A375 (cell line): ENCODE measurements at places on chromosomes 1 and 21. TPM values are rescaled to one million over a fixed set of nuclear protein-coding genes. Genes with fewer than 3 reads are reported as not detected.

The S100A7 gene
- total RNA-seq, result not detected in 2 replicates

The MCM3AP gene
- 57.9 and 60.6 TPM in 2 replicates for total RNA-seq

The ACTA1 gene
- not detected in 2 replicates for total RNA-seq

The PLPP3 gene
- 8.4 and 9.6 TPM in 2 replicates for total RNA-seq

The PTPRC gene
- total RNA-seq, result not detected in 2 replicates

The BARHL2 gene
- total RNA-seq, result not detected in 2 replicates

The SMCP gene
- total RNA-seq, result not detected in 2 replicates

The KCNE2 gene
- not detected in 2 replicates for total RNA-seq

The RSPH1 gene
- total RNA-seq, result 0.08 and 0.11 TPM in 2 replicates

The ARHGEF10L gene
- 4.1 and 4.6 TPM in 2 replicates for total RNA-seq

The SHE gene
- 0.08 and 0.11 TPM in 2 replicates for total RNA-seq

The SPATA21 gene
- total RNA-seq, result not detected in 2 replicates

The MYOG gene
- not detected in 2 replicates for total RNA-seq

The DRAXIN gene
- total RNA-seq, result 0.04 TPM in 1 of 2 replicates, not detected in the other

The COL11A1 gene
- total RNA-seq, result 0.30 and 0.82 TPM in 2 replicates

The PRPF38A gene
- 32.0 and 33.9 TPM in 2 replicates for total RNA-seq

The RIPPLY3 gene
- total RNA-seq, result not detected in 2 replicates

The GPR37L1 gene
- total RNA-seq, result not detected in 2 replicates

The IRF2BP2 gene
- 52.1 and 65.7 TPM in 2 replicates for total RNA-seq

The UBE2U gene
- not detected in 2 replicates for total RNA-seq

The DCDC2B gene
- not detected in 2 replicates for total RNA-seq

The PRRX1 gene
- 28.9 and 34.6 TPM in 2 replicates for total RNA-seq

The IGSF21 gene
- total RNA-seq, result not detected in 2 replicates

The TTLL10 gene
- total RNA-seq, result not detected in 2 replicates

The SLC30A2 gene
- not detected in 2 replicates for total RNA-seq

The AMY2A gene
- not detected in 2 replicates for total RNA-seq

The PPIAL4G gene
- not detected in 2 replicates for total RNA-seq

The PRMT6 gene
- total RNA-seq, result 27.2 and 28.2 TPM in 2 replicates

The CTSE gene
- total RNA-seq, result not detected in 2 replicates

The COX20 gene
- 50.2 and 82.4 TPM in 2 replicates for total RNA-seq

The ASCL5 gene
- total RNA-seq, result not detected in 2 replicates

The CASQ1 gene
- not detected in 2 replicates for total RNA-seq

The TRNP1 gene
- total RNA-seq, result 49.2 and 52.2 TPM in 2 replicates

The KCND3 gene
- 0.11 TPM in 1 of 2 replicates, not detected in the other for total RNA-seq

The SPRR3 gene
- total RNA-seq, result not detected in 2 replicates

The RPTN gene
- not detected in 2 replicates for total RNA-seq

The CELF3 gene
- total RNA-seq, result not detected in 2 replicates

The FAM177B gene
- not detected in 2 replicates for total RNA-seq

The USP25 gene
- 13.9 and 19.0 TPM in 2 replicates for total RNA-seq

The KIRREL1 gene
- total RNA-seq, result 111 and 119 TPM in 2 replicates

The IL6R gene
- total RNA-seq, result 7.3 and 11.6 TPM in 2 replicates

The COL16A1 gene
- 53.0 and 59.6 TPM in 2 replicates for total RNA-seq

The ZMYND12 gene
- total RNA-seq, result 0.08 and 0.32 TPM in 2 replicates
